ENCODE measurements at places on chromosomes 5 and 9. TPM values are rescaled to one million over a fixed set of nuclear protein-coding genes. Genes with fewer than 3 reads are reported as not detected.

The RRAGA gene
- total RNA-seq: 64.7 TPM

DNA sequence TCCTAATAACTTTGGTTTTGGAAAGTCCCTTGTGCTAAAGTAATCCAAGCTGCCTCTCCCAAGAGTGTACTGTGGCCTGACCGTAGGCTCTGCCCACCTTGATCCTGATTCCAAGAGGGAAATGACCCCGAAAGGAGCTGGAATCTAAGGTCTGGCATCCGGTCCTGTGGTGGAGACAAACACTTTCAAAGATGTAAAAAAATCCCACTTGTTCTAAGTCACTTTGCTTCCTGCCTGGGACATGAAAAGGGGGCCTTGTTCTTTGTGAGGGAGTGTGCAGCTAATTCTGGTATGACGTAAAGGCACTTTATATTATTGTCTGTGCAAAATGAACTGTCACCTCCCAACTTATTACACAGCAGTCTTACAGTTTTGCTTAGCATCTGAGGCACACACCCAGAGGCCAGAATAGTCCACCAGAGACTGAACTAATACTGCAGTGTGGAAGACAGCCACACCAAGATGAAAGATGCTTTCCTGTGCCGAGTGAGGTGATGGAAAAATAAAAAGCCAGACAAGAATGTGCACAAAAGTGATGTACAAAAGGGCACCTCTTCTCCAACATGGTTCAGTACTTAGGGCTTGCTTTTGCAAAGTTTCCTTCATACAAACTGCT, 128.7 kb downstream of the SLC12A2 start:
- no peaks in the 10 kb centered on the region for H3K4me1 ChIP-seq
- H3K4me3 ChIP-seq: no peak overlapping the region
- DNase-seq: no peak
- H3K27me3 ChIP-seq: no peaks in the 10 kb centered on the region
- no peak overlapping the region for H3K27ac ChIP-seq

DNA sequence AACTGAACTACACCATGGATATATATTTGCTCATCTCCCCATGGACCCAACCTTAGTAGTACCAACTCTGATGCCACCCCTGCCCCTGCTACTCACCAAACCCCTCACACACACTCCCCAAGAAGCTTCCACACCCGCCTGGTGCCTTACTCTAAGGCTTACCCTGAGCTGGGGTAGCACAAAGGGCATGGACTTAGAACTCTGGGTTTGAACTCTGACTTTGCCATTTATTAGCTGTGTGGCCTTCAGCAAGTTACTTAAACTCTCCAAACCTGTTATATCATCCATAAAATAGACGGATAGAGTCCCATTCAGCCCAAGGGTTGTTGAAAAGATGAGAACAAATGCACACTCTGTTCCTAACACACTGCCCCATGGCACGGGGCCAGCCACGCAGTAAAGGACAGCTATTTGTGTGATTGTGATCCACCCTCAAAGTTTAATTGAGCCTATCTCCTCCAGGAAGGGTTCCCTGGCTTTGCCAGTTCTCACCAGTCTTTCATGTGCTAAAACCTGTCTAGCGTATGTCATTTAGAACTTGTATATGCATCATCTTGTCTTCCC, 111.0 kb downstream of the KLHL3 start:
- no peaks in the 10 kb centered on the region for H3K36me3 ChIP-seq
- no peak overlapping the region for H3K27ac ChIP-seq
- no peaks in the 10 kb centered on the region for H3K27me3 ChIP-seq
- no peak overlapping the region for H3K4me3 ChIP-seq
- H3K4me1 ChIP-seq: no peaks in the 10 kb centered on the region
- DNase-seq: no peak

- no peaks in the 10 kb centered on the region for H3K27me3 ChIP-seq
- no peak overlapping the region for H3K4me3 ChIP-seq
- H3K27ac ChIP-seq: no peak overlapping the region
- H3K4me1 ChIP-seq: no peaks in the 10 kb centered on the region
Observed at GRCh38 chr9:116647515-116647809, 39.6 kb upstream of the TRIM32 start.

DNA sequence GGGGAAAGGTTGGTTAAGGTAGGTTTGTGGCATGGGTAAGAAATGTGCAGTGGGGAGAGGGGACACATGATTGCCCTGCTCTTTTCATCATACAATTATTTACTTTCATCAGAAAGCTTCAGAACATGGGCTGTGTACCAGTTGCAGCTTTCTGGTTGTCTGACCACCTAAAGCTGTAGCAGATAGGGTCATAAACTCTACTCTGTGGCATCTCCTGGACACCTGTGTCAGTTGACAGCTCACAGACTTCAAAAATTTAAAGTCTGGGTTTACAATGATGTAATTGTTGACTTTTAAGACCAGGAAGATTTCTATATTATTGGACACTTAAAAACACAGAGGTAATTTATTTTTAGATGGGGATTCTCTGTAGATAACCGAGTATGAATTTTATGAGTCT, 222.7 kb upstream of the PRR16 start:
- H3K4me1 ChIP-seq: no peaks in the 10 kb centered on the region
- H3K27me3 ChIP-seq: no peaks in the 10 kb centered on the region
- no peak overlapping the region for H3K4me3 ChIP-seq
- H3K36me3 ChIP-seq: no peaks in the 10 kb centered on the region
- no peak for DNase-seq
